ENCODE measurements at places on chromosomes 3 and 15.

GRCh38 chr3:29335438-29335837 lies 54.6 kb downstream of the RBMS3 start:
- peak; percentile 94 for DNase-seq

DNA sequence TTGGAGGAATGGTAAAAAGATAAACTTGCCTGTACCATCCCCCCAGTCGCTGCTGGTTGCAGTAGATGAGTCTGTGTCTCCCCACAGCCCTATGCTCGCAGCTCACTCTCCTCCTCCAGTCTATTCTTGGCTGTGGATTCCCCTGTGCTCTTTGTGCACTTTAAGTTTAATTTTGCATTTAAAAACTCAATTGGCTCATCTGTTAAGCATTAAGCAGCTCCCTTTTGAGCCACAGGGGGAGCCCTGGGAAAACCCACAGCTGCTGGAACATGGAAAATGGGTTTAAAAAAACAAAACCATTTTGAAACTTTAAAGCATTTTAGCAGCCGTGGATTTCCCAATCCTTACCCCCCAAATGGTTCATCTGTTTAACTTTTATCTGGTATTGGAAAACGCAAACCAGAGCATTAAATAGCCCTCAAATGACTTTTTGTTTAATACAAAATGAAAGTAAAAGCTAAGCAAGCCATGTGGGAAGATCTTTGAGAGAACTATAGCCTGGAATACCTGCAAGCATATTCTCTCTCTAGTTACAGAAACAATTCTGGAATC lies 536.9 kb downstream of the ZIC1 start:
- peak; percentile 88 for DNase-seq

DNA sequence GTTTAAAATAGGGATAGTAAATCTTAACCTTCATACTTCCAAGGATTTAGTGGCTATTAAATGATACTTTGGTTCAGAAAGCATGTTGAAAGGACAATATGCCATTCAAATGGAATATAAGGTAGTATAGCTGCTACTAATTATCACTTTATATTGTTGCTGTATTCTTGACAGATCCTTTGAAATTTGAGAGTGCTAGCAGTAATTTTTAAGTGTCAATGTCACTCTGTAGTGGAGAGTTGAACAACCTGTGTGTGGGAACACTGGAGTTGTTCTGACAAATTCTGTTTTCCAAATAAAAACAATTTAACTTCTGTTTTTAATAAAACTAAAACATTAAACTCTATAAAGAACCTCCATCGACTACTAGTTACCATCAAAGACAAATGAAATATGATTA lies 565.7 kb downstream of the FGF12 start:
- no peak for DNase-seq

- no peak for DNase-seq
These were observed 234.7 kb downstream of the CDIN1 start for GRCh38 chr15:36814105-36814504.

DNA sequence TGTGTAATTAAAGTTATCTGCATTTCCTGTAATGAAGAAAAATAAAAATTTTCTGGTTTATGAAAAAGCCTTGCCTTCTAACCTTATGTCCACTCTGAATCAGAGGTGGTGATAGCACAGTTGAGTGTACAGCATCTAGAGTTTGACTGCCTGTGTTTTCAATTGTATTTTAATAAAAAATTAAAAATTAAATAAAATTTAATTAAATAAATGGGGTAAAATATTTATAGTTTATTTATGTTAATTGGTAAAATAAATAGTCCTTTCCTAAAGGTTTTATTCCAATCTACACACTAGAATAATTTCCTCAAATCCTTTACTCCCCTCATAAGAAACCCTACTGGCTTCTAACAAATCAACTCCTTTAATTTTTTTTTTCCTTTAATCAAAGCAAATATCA lies 111.8 kb upstream of the MYO5C start:
- no peak for DNase-seq

DNA sequence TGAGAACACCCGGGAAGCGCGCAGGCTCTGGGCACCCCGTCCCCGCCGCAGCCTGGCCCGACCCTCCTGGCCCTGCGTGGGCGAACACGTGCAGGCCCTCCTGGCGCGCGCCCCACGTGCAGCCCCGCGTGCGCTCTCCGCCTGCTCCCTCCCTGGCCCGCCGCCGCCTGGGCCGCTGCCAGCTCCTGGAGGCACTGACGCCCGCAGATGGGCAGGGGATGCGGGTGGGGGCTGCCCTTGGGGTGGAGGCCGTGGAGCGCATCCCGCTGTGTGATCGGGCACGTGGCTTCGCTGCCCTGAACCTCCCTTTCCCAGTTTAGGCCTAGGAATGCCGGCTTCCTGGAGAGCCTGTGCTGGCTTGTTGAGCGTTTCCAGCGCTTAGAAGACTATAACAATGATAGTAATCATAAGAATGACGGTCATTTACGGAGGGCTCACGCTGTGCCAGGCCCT lies 104.6 kb upstream of the SLC6A6 start:
- DNase-seq: no peak

DNA sequence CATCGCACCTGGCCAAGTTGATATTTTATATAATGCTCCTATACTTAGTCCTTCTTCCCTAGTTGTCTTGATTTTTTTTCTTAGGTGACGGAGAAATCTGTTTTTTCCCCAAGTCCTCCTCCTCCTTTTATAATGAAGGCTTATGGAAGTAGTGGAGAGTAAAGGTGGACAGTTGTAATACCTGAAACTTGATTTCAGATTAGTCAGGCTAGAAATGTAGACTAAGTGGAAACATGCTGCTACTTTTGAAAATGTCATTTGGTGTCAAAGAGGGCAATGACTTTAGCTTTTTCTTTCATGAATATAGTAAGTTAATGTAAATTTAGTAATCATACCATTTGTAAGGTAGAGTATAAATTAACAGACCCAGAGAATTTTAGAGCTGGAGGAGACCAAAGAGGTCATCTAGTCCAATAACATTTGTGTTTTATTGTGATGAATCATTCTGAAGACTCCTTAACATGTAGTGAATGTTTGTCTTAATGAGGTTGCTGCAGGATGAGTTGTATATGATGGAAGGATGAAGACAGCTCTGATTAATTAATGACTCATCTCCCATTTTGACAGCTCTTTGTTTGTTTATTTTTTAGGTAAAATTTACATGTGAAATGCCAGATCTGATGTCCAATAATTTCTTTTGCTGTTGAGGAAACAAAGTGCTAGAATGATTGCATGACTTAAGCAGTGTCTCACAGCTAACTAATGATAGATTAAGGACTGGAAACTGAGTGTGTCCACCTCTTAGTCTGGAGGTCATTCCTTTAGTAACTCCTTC lies 8.7 kb downstream of the CTDSPL2 start:
- no peak for DNase-seq

DNA sequence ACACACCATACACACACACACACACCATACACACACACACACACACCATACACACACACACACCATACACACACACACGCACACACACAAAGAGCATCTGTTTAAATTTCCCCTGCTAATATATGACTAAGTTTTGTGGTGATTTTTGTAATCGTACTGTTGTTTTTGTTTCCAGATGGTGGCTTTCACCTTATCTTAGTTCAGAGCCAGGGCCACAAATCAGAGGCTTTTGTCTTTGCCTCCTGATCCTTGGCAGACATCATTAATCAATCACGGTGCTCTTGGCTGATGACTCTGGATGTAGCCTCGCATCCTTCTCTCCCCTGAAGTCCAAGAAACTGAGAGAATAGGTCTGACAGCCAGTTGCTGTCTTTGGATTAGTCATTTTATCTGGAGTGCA lies 52.1 kb downstream of the EDEM1 start:
- DNase-seq: no peak

DNA sequence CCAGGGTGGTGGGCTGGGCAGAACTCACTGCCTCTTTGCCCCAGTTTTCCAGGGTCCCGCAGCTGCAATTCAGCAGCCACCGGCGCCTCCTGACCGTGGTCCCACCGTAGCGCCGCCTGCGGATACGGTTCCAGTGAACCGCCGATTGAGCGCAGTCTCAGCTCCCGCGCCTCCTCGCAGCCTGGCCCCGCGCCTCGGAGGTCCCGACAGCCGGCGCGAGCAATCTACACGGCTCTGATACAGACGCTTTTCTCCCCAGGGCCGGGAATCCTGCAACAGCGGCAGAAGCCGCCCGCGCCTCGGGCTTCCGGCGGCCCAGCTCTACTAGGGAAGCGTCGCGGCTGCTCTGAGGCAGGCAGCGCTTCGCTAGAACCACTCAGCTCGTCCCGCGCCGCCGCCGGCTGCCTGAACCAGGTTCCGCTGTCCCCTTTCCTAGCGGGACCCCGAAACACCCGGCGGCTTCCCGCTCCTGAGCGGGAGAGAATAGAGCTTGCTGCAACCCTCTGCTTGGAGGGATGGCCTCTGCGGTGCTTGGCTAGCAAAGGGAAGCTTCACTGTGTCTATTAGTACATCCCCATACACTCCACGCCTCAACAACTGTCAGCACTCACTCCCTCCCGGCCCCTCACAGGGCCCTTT lies 3.1 kb downstream of the FOXL2NB start:
- no peak for DNase-seq

GRCh38 chr15:25508369-25509002 lies 69.7 kb upstream of the UBE3A start:
- peak; percentile 7 for DNase-seq

DNA sequence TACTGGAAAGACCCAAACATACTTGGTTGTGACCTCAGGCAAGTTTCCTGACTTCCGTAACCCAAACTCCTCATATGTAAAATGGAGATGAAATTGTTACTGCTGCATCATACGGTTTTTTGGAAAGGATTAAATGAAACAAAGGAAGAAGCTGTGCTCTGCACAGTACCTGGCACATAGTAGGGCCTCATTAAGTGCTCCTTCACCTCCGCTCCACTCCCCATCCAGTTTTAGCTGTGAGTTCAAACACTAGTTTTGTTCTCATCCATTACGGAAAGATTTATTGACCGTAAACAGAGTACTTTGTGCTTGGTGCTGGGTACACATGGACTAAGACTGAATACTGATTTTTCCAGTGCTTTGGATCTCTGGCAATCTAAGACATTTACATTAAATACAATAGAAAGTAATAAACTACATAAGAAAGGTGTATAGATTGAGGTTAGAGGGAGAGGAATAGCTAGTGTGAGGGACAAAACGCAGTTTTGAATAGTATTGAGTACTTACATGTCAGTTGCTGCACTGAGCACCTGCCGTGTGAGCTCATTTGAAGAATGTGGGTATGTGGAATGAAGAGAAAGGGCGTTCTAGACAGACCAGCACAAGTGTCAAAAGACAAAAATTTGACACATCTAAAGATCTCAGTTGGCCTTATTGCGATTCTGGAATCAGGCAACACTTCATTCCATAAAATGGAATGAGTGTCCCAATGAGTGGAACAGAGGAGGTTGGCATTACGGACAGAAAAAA lies 594 bp upstream of the ICE2 start:
- DNase-seq: no peak

DNA sequence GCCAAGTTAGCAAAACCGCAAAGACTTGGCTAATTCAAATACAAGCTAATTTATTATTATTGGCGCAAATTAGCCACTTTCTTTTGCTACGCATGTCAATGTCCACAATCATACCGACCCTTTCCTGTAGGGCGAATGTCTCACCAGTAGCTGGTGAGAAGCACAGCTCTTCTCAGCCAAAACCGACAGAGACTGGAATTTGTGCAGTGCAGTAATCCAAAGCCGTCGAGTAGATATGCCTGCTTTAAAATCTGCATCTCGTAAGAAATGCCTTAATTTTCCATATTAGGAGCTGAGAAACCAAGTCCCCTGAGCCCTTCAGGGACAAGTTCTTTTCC lies 614 bp upstream of the MINDY2 start:
- DNase-seq: peak; percentile 46

GRCh38 chr15:69486481-69487110 lies 34.0 kb downstream of the RPLP1 start:
- DNase-seq: no peak

DNA sequence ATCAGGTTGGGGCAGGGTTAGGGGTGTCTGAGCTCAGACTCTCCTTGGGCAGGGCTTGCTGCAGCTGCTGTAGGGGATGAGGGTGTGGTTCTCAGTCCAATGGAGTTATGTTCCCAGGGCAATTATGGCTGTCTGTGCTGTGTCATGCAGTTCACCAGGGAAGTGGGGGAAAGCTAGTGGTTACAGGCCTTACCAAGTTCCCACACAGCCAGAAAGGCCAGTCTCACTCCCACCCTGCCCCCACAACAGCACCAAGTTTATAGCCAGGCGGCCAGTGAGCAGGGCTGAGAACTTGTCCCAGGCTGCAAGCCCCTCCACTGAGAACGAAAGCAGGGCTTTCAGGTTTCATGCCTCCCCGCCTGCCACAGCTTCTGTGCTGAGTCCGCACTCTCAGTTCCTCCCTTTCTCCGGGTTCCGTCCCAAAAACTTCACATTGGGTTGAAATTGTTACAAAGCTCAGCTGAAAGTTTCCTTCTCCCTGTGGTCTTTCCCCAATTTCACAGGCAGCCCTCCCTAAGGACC lies 19.6 kb upstream of the CPOX start:
- DNase-seq: no peak

GRCh38 chr15:25850154-25851111 lies 12.7 kb downstream of the ATP10A start:
- DNase-seq: no peak

DNA sequence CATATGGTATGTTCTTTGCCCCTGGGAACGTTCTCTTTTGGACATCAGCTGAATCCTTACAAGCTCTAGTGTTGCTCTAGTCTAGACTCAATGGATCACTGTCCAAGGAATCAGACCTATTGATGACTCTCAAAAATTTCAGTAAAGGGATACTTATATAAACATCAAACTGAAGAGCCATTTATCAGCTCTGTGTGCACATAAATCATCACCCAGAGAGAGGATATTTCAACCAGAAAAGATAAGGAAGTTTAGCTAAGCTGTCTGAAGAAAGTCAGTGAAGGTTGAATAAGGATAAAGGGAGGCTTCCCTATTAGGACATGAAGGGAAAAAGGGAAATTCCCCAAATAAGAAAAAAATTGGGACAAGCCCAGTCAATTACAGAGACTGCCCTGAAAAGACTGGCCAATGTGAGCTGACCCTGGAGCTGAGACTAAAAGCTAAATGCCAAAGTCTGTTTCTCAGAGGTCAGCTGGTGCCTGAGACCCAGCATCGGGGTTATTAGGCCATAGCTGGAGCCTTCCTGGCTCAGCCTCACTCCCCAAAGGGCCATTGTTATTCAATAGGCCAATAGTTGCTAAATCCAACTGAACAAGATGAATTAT lies 424.1 kb upstream of the THBS1 start:
- no peak for DNase-seq

DNA sequence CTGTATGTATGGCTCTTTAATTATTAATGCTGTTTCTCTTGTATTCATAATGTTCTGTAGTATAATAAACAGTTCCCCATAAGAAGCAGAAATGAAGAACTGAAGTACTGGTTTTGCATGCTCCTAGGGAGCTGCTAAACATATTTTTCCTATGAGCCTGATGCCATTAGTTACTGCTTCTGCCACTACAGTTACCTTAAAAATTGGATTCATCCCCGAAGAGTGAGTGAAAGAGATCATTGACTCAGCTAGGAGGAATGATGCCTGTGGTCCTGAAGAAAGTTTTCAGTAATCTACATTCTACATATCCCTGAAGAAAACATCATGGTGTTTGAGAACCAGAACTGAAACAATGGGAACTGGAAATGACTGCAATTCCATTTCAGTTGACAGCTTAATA lies 37.1 kb upstream of the ST3GAL6 start:
- peak; percentile 29 for DNase-seq

- no peak for DNase-seq
These were observed 84.4 kb downstream of the MYLK start for GRCh38 chr3:123799544-123800361.
